ENCODE measurements at places on chromosomes 7 and 10. TPM values are rescaled to one million over a fixed set of nuclear protein-coding genes. Genes with fewer than 3 reads are reported as not detected.

GRCh38 chr7:139153832-139154231 is 44.3 kb upstream of the ZC3HAV1 start:
- peak; percentile 42 for DNase-seq

Gene NUTM2D
- total RNA-seq = 0.86 TPM

DNA sequence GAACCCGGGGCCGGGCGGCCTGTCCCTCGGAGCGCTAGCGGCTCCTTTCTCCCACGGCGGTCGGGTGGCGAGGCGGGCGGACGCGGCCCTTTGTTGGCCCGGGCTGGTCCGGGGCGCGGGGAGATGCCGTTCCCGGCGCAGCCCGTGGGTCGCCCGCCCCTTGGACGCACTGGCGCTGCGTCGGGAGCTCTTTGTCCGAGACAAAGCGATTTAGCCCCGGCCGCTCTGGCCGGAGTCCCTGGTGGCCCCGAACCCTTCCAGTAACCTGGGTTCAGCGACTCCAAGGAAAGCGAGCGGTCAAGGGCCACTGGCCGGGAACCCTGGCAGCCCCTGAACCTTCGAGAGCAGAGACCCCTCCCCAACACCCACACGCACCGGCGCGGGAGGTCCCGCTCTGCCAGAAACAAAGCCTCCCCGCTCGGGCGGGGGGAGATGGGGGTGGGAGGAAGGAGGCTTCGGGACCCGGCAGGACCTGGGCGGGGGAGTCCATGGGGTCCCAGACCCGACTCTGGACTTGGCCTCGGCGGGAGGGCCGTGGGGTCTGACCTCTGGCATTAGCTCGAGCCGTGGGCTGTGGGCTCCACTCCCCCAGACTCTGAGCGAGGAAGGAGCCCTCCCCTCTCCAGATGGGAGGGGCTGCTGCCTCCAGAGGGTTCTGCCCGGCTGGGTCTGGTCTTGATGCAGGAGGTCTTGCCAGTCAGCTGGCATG is 836 bp downstream of the DPYSL4 start:
- DNase-seq = no peak

DNA sequence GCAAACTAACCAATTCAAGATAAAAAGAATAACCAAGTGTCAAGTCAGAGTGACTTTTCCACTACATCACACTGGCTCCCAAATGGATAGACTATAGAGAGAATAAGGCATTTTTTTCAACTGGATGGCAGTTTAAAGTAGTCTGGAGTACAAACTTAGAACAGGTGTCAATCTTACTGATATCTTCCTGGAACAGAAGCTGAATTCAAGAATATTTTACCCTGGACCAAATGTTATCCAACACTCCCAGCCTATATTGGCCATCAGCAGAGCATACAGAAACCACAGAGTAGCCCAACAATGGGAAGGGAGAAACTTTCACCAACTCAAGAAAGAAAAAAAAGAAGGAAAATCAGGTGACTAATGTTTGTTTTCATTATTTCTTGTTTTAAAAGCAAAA is 11.5 kb downstream of the IDE start:
- DNase-seq = no peak

DNA sequence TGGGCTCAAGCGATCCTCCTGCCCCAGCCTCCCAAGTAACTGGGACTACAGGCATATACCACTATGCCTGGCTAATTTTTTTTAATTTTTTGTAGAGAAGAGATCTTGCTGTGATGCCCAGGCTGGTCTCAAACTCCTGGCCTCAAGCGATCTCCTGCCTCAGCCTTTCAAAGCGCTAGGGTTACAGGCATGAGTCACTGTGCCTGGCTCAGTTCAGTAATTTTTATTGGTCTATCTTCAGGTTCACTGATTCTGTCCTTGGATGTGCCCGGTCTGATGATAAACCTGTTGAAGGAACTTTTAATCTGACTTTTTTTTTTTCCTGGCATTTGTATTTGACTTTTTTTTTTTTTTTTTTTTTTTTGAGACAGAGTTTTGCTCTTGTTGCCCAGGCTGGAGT is 40.1 kb upstream of the STRIP2 start:
- DNase-seq = peak; percentile 45

Gene DPY19L1
- 57.9 TPM for total RNA-seq

DNA sequence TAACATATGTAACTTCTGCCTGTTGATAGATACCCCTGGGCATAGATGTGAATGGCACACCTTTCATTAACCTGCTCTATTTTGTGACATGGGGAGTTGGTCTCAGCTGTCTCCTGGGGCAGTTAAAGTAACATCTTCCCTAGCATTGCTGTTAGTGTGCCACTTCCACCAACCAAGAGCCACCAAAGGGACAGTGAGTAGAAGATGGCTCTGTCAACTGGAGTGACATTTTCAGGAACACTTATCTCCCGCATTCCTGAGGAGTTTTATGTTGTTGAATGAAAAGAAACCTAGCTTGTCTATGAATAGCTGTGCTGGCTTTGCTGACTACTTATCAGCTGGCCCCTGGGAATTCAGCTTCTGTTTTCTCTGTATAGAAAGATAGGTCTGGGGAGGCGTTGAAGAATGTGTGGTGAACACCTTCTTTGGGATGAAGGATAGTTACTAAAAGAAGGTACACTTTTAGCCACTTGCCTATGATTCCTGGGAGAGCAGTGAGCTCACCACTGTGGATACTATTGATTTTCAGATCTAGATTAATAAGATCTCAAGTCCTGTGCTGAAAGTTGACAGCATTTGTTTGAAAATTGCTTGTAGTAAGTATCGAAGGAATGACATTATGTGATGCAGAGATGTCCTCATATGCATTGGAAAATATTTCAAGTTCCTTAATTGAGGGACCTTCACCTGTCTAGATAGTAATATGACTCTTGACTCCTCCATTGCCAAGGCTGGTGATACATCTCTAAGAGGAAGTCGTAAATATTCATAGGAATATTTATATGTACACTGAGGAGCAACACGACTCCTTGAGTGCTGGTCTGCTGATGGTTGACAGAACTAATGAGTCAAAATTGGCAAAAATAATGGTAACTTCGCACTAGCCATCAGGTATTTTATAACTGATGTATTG is 7.6 kb downstream of the STARD3NL start:
- DNase-seq = no peak

Gene COL26A1
- total RNA-seq = 0.11 TPM

Gene DKK1
- 44.7 TPM for total RNA-seq

Gene BBIP1
- total RNA-seq = 14.2 TPM

Gene GRM3
- not detected for total RNA-seq

DNA sequence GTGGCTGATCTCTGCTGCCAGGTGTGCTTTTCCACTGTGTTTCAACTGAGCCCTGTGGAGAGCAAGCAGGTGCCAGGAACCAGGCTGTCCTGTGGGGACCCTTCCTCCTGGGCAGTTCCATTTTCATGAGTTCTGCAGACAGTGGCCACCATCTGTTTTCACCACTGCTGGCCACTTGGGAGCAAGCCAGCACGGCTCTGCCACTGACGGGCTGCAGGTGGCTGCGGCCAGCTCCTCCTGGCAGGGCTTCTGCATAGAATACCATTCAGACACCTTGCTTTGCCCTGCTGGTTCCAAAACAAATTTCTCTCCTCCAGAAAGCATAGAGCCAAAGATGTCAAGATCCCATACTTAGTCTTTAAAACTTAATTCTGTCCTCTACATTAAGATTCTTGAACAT is 48.3 kb downstream of the LANCL2 start:
- DNase-seq = no peak

DNA sequence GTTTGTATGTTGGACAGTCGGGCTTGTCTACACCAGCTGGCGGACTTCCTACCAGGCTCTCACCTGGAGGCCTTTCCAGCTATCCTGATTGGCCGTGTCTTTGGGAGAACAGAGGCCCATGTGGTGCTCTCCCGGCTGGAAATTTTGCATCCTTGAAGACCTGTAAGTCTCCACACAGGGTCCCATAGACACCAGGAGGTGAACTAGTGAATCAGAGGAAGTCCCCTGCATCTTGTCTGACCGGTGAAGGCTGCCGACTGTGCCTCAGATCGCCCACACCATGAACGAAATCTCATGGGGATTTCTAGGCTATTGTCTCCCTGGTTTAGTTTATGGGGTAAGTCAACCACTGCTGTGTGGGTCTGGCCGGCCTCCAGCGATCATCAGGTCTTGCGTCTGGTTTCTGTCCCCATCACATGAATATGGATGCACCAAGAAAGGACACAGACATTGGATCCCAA is 108.4 kb upstream of the LYZL2 start:
- no peak for DNase-seq

DNA sequence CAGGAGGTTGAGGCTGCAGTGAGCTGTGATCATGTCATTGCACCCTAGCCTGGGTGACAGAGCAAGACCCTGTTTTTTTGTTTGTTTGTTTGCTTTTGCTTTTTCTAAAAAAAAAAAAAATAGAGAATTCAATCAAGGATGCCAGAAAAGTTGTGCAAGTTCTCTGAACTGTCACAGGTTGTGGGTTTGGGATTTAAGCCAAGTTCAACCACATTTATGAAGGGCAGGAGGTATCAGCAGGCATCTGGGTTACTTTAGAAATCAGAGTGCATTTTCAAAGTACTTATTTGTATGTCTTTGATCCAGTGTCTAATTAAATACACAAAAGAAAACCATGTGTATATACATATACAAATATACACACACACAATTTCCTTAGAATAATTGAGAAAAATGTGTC is 151.2 kb upstream of the MINDY3 start:
- peak; percentile 15 for DNase-seq

DNA sequence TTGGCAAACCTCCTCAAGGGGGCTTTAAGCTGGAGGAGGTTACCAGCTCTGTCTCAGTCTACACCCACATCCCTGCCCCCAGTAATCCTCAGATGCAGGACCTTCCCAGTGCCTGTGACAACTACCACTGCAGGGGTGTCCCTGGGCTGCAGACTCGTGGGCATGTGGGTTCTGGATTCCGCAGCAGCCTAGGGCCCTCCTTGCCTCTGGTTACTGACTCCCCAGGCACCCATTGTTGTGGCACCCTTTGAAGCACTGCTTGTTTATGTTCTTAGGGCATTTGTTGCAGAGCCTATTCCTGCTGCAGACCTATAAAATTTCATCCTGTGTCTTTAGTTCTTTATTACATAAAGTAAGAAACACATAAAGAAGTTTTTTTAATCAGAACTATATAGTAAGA is 51.1 kb upstream of the GJD4 start:
- DNase-seq = no peak

Gene PRLHR
- not detected for total RNA-seq

GRCh38 chr7:99465421-99465768 is 572 bp downstream of the ATP5MF start:
- DNase-seq = no peak

DNA sequence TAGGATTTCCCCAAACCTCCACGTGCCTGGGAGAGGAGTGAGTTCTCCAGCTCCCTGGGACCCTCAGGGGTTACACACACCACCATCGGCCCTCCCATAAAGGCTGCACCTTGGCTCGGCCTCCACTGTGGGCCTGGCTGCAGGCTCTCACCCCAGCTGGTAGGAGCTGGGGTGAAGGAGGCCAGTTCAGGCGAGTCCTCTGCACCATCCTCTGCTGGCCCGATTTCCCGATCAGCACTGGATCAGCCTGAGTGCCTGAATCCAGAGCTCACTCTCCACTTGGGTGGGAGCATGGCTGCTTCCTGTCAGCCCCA is 115.1 kb upstream of the RET start:
- DNase-seq = no peak

- no peak for DNase-seq
These were observed 502.1 kb downstream of the KCNMA1 start for GRCh38 chr10:77135555-77135954.

Gene TRIM74
- total RNA-seq = not detected

Gene SFTPA1
- total RNA-seq = not detected

Gene CALML3
- total RNA-seq = not detected

- peak; percentile 51 for DNase-seq
These were observed 34.5 kb upstream of the RHOBTB1 start for GRCh38 chr10:60978287-60979115.

Gene CADPS2
- 12.2 TPM for total RNA-seq

- no peak for DNase-seq
These were observed 42.4 kb upstream of the PRKAR2B start for GRCh38 chr7:107002126-107002525.

DNA sequence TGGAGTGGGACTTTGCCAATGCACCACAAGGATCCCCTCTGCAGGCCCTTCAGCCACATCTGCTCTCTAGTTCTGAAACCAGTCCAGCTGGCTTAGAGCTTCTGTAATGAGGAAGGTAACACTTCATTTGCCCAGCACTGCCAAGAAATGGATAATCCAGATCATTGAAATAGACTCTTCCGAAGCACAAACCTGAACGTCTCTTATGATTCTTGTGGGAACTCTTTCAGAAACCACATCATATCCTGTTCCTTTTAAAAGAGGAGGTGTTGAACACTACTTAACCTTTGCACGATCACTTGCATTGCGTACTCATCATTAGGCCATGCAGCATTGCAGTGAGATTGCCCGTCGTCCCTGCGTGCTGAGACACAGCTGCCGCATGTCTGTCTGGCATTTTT is 25.8 kb upstream of the PLPP4 start:
- DNase-seq = no peak
